ENCODE measurements at places on chromosomes 7 and 10.

DNA sequence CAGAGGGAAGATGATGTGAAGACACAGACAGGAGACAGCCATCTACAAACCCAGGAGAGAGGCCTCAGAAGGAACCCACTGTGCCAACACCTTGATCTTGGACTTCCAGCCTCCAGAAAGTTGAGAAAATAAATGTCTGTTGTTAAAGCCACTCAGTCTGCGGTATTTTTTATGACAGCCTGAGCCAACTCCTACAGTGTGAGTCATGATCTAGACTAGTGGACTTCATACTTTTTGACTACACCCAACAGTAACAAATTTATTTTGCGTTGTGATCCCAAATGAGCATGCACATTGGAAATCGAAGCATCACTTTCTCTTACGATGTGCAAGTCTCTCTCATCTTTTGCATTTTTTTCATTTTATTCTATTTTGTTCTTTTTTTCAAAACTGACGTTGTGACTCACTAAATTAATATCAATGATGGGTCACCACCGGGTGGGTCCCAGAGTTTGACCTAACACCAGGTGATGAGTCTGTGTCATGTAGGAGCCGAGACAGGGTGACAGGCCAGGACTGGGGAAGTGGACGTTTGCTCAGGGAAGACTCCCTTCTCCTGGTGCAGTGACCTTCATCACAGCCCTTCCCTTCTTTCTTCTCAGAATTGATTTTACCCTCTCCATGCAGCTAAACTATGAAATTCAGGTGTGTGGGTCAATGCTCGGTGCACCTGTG lies 28.9 kb downstream of the PHYH start:
- DNase-seq, result no peak

DNA sequence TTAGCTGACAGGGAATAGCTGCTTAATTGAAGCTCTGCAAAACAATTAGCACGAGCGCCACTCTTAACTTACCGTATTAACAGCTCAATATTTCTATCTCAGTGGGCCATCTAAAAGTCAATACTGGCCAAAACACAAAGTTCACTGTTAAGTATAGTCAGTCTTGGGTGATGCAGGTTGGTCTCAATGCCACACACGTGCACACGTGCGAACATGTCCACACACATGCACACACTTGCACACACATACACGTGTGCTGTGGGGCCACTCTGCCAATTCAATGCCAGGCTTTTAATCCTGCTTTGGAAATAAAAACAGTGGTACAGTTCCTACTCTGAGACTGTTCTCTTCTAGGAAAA lies 105.1 kb downstream of the GRB10 start:
- no peak for DNase-seq

GRCh38 chr10:97007417-97007816 lies 175.3 kb downstream of the LCOR start:
- no peak for DNase-seq

- DNase-seq, result no peak
Measured at GRCh38 chr7:159099711-159100231, 44.9 kb downstream of the VIPR2 start.

GRCh38 chr10:78301481-78301880 lies 267.8 kb downstream of the RPS24 start:
- DNase-seq, result no peak

- DNase-seq, result no peak
Measured at GRCh38 chr7:54560723-54561122, 18.5 kb downstream of the VSTM2A start.

DNA sequence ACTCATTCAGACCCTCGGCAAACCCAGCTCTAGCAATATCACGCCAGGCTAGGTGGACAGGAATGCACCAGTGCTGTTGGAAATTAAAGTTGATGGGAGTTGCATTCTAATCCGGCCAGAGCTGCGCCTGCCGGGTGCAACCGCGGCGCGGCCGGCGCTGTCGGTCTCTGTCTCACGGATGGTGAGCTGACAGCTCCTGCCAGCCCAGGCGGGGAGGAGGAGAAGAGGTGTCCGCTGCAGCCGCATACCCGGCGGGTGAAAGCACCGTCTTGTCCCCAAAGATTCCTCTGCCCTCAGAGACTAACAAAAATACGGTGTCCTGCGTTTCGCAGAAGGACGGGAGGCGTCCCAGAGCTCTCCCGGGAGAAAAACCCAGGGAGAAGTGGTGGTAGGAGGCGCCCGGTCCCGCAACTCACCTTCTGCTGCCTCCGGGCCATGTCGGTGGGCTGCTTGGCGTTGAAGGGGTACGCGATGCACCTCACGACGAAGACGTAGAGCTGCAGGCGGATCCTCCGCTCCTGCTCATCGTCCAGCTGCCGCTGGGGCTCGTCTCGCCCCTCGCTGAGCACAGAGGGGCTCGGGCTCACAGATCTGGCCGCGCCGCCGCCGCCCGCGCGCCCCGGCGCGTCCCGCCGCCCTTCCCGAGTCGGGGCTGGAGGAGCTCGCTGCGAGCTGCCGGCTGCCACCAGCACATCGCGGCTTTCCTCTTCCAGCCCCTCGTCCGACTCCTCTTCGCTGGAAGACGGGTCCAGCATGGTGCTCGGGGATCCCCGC lies 490 bp downstream of the CADPS2 start:
- no peak for DNase-seq

- no peak for DNase-seq
Measured at GRCh38 chr7:133744451-133744850, 382.7 kb upstream of the LRGUK start.

DNA sequence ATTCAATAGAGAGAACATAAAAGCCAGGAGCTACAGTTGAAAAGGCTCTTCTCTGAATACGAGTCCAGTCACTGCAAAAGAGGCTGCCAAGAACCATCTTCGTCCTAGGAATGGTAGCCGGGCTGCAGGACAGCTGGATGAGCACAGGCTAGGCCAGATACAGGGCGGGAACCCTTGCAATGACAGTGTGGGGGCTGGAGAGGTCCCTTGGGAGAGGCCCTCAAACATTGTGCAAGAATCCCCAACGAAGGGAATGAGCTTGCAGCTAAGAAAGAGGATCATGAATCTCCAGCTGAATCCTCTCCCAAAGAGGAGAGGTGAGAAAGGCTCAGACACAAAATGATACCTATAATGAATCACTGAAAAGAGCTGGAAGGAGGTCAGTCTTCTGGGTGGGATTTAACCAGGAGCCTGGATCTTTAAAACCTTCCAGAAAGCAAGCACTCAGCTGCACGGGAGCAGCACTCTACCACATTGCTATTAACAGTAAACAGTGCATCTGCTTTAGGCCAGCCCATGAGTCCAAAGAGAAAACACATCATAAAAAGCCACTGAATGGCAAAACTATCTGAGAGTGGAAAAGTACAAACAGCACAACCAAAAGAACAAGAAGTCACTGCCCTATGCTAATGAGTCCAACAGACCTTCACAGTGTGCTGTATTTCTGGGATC lies 287.9 kb downstream of the TNS3 start:
- DNase-seq, result no peak

DNA sequence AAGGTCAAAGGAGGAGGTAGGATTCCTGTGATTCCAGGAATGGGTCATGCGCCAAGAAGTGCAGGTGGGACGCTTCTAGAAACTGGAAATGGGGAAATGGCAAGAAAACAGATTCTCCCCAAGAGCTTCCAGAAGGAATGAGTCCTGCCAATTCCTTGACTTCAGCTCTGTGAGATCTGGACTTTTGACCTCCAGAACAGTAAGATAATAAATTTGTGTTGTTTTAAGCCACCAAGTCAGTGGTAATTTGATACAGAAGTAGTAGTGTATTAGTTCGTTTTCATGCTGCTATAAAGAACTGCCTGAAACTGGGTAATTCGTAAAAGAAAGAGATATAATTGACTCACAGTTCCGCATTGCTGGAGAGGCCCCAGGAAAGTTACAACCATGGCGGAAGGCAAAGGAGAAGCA lies 178.6 kb upstream of the GALNT17 start:
- no peak for DNase-seq

GRCh38 chr10:83165265-83165664 lies 974.0 kb upstream of the GHITM start:
- DNase-seq, result no peak

DNA sequence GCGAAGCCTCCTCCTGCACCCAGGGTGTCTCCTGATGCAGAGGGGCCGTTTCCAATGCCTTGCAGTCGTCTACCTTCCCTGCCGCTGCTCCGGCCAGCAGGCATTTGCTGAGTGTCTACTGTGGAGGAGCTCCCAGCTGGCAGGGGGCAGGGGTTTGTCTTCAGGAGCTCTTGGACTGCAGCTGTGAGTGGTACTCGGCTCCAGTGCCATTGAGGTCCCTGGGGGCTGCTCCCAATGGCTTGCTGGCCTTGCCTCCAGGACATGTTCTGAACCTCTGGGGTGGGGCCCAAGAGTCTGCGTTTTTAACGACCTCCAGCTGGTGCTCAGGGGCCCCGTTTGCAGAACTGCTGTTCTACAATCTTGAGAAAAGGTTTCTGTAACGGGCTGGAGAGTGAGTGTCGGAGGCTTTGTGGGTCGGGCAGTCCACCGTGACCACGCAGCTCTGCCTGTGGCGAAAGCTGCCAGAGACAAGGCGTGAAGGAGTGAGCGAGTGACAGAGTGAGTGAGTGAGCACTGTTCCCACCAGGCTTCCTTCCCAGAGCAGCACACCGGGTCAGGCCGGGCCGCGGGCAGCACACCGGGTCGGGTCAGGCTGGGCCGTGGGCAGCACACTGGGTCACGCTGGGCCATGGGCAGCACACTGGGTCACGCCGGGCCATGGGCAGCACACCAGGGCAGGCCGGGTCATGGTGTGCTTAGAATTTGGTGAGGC lies 520.2 kb downstream of the PTPRN2 start:
- no peak for DNase-seq

DNA sequence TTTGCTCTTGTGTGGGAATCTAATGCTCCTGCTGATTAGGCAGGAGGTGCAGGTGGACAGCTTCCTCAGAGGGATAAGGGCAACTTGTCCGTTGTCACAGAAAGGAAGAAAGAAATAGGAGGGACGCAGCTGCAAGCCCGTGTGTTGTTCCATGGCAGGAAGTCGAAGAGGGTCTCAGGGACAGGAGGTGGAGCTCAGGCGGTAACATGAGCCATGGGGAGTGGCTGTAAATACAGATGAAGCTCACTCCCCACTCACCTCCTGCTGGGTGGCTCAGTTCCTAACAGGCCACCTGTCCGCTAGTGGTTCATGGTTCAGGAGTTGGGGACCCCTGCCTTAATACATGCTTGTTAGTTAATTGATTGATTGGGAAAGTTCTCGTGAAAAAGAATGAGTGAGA lies 101.7 kb upstream of the SFMBT2 start:
- no peak for DNase-seq

DNA sequence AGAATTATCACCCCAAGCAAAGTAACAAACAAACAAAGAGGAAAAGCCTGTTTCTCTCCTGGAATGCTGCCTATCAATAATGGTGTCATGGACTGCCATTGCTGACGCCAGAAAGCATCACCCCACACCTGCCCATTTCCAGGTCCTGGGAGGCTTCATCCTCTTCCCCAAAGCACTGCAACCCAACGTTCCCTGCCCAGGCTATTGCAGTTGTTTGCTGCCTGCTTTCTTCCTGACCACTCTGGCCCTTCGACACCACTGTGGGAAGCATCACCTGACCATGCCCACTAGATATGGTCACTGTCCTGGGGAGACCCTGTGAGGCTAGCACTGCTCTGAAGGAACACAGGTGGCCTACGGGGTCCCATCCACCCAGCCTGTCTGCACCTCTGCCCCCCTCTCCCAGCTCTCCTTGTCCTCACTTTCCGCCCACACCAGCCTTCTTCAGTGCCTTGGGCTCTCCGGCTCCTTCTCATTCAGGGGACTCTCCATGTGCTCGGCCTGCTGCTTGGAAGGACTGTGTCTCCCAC lies 439.6 kb downstream of the GLRX3 start:
- DNase-seq, result no peak

- DNase-seq, result peak; percentile 76
Measured at GRCh38 chr7:7565018-7565680, 1.5 kb upstream of the MIOS start.

- no peak for DNase-seq
Measured at GRCh38 chr10:4216726-4217125, 431.7 kb upstream of the KLF6 start.

- DNase-seq, result no peak
Measured at GRCh38 chr10:50497758-50498157, 126.0 kb downstream of the SGMS1 start.

DNA sequence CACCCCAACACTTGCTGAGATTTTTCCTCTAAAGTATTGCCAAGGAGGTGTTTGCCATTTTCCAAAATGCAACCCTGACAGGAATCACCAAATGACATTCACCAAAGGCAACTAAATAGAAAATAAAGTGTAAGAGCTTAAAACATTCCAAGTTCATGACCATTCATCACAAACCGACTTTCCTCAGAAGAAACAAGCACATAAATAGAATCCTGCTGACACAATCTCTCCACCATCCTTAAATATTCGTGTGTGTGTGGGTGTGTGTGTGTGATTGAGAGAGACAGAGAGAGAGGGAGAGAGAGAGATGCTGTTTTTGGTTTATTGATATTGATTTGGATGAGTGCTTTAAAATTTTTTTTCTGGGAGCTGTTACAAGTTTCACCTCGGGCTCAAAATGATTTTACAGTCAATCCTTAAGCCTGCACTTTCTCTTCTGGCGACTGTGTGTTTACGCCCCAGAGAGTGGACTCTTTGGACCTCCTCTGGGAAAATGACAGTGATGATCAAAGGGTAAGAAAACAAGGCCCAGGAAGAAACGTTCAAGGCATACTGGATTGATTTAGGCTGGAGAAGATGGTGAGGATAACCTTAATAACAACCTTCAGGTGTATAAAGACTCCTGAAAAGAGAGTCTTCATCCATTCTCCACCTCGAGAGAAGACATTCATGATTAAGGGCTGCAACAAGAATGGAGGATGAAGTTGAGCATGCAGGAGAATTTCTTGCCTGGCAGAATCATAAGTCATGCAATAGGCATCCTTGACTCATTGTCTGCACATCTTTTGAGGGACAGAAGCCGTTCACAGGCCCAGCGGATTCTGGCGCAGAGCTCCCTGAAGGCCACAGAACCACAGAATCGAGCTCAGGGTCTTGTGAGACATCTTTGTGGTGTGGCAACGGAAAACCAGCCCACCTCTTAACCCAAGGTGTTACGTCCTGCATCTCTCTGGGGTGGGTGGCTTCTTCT lies 104.4 kb upstream of the FGFR2 start:
- no peak for DNase-seq

GRCh38 chr7:29185613-29186012 lies 9.0 kb upstream of the CHN2 start:
- DNase-seq, result no peak

DNA sequence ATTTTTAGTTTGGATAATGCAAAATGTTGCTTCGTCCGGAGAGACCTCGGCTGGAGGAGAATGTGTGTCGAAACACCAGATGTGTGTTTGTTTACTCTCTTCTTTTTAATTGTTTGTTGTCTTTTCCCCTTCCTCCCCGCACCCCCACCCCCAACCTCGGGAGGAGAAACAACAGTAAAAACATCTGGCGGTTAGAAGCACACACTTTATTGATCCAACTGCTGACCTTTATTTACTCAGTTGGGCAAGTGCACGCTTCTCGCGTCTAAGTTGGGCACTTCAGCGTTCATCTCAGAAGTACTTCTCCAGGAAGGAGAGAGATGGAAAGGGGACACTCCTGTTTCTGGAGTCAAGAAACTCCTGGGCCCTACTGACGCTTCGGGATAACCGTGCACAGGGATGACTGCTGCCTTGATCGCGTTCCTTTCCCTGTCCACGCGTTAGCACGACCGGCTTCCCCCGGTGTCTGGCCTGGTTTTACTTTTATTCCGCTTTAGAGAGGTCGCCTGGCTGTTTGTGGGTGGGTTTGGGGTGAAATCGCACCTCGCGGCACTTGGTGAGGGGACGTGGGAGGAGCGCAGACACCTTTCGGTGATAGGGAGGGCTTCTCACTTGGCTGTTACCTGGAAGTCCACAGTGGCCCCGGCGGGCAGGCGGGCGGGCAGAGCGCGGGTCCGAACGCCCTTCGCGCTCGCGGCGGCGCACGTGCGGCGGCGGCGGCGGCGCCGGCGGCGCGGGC lies 168.3 kb upstream of the PPP1R3A start:
- DNase-seq, result no peak
